ENCODE measurements at places on chromosomes 1 and 21. TPM values are rescaled to one million over a fixed set of nuclear protein-coding genes. Genes with fewer than 3 reads are reported as not detected.

AMY2A gene
- total RNA-seq, result not detected

FALEC gene
- 0.25 TPM for total RNA-seq

DNASE2B gene
- not detected for total RNA-seq

ALG14 gene
- 2.9 TPM for total RNA-seq

OR2T2 gene
- not detected for total RNA-seq

TSSK3 gene
- 5.1 TPM for total RNA-seq

KCNE2 gene
- total RNA-seq, result not detected

FAM72B gene
- 2.4 TPM for total RNA-seq

PLEKHG5 gene
- 17.0 TPM for total RNA-seq

CD247 gene
- total RNA-seq, result not detected

ATP1A4 gene
- total RNA-seq, result not detected

SV2A gene
- 39.7 TPM for total RNA-seq

ARHGAP30 gene
- total RNA-seq, result not detected

ANKRD34A gene
- total RNA-seq, result 0.33 TPM

HOOK1 gene
- total RNA-seq, result under 0.01 TPM

FCRL4 gene
- total RNA-seq, result not detected

SMIM12 gene
- 41.2 TPM for total RNA-seq

SPATA6 gene
- 3.4 TPM for total RNA-seq

DNAJC6 gene
- 0.44 TPM for total RNA-seq

SAMD11 gene
- total RNA-seq, result 6.4 TPM

WDR47 gene
- total RNA-seq, result 19.6 TPM

COQ8A gene
- total RNA-seq, result 7.4 TPM

SH3D21 gene
- total RNA-seq, result 6.2 TPM

SLC44A5 gene
- 0.25 TPM for total RNA-seq

GBP6 gene
- total RNA-seq, result 0.11 TPM

TMEM59 gene
- total RNA-seq, result 341 TPM

TNFRSF1B gene
- total RNA-seq, result 8.2 TPM

PDPN gene
- 1.5 TPM for total RNA-seq

GNG12 gene
- total RNA-seq, result 145 TPM

GMEB1 gene
- 7.4 TPM for total RNA-seq

DDR2 gene
- total RNA-seq, result 316 TPM

CFHR4 gene
- total RNA-seq, result not detected

FMO5 gene
- 0.77 TPM for total RNA-seq

C1orf167 gene
- not detected for total RNA-seq

DDAH1 gene
- total RNA-seq, result 36.4 TPM

IL19 gene
- not detected for total RNA-seq

EPHA10 gene
- not detected for total RNA-seq

ITGB2 gene
- not detected for total RNA-seq

OR14K1 gene
- not detected for total RNA-seq

OR2L5 gene
- under 0.01 TPM for total RNA-seq

NOS1AP gene
- total RNA-seq, result 0.44 TPM

SLC27A3 gene
- total RNA-seq, result 13.0 TPM

NUAK2 gene
- total RNA-seq, result 2.2 TPM

PLA2G2D gene
- total RNA-seq, result not detected

SPATA46 gene
- total RNA-seq, result not detected

PODN gene
- total RNA-seq, result 35.1 TPM

TNFRSF8 gene
- total RNA-seq, result 0.37 TPM

FPGT gene
- total RNA-seq, result 15.8 TPM

HES4 gene
- total RNA-seq, result 3.7 TPM

RNF207 gene
- 16.4 TPM for total RNA-seq

METTL18 gene
- total RNA-seq, result 9.6 TPM

ANGPTL3 gene
- not detected for total RNA-seq

PHTF1 gene
- total RNA-seq, result 52.4 TPM

FGR gene
- not detected for total RNA-seq
